ENCODE measurements at places on chromosomes 12 and 14.

- no peak for DNase-seq
Observed at GRCh38 chr12:54161481-54162437, 27.0 kb downstream of the SMUG1 start.

DNA sequence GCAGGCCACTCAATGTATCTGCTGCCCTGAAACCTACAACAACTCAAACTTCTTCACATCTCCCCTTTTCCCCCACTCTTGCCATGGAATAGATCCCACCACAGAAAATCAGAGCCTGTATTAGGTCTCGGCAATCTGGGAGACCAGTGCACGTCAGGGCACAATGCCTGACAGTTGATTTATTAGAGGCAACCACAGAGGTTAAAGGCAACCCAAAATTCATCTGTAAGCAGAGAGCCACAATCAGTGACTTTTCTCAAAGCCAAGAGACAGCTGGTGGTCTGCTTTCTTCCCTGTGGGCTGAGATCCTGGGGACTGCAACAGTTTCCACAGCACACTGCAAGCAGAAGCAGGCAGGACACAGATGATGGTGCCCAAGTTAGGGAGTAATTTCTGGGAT is 169.0 kb upstream of the NTF3 start:
- no peak for DNase-seq

DNA sequence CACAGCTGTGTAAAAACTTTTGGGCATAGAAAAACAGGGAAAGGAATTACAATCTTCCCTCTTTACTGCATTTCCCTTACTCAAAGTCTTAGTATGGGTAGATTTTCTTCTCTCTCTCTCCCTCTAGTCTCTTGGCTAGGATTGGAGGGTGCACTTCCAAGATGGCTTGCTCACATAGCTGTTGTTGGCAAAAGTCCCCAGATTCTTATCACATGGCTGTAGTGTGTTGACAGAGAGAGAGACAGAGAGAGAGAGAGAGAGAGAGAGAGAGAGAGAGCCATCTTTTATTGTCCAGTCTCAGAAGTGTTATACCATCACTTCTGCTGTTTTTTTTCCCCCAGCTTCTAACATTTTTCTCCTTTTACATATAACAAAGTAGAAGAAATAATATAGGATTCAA is 6.3 kb upstream of the OR4E2 start:
- DNase-seq: no peak

GRCh38 chr14:23468704-23469126 is 788 bp upstream of the NGDN start:
- no peak for DNase-seq

- no peak for DNase-seq
Observed at GRCh38 chr12:111823891-111824290, 18.1 kb upstream of the MAPKAPK5 start.

- DNase-seq: no peak
Observed at GRCh38 chr14:91108941-91109611, 4.8 kb upstream of the DGLUCY start.

GRCh38 chr12:2259369-2259768 is 206.6 kb downstream of the CACNA1C start:
- no peak for DNase-seq

DNA sequence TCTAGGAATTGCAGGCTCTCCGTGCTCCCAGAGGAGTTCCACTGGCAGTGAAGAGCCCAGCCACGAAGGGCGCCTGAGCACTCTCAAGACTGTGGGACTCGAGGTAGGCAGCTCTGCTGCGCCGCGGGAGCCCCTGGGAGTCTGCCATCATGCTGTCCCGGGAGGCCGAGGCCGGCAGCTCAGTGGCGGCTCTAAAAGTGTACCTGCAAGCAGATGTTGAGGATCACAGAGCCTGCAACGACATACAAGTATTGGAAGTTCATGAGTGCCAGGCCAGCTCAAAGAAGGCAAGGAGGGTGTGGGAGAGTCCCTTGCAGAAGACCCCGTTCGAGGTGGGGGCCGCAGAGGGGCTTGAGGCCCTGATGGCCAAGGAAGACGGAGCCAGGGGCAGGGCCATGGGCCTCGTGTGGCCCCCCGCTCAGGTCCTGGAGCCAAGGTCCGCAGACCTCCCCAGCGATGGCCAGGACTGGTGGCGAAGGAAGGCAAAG is 62.7 kb downstream of the MUCL1 start:
- DNase-seq: no peak

DNA sequence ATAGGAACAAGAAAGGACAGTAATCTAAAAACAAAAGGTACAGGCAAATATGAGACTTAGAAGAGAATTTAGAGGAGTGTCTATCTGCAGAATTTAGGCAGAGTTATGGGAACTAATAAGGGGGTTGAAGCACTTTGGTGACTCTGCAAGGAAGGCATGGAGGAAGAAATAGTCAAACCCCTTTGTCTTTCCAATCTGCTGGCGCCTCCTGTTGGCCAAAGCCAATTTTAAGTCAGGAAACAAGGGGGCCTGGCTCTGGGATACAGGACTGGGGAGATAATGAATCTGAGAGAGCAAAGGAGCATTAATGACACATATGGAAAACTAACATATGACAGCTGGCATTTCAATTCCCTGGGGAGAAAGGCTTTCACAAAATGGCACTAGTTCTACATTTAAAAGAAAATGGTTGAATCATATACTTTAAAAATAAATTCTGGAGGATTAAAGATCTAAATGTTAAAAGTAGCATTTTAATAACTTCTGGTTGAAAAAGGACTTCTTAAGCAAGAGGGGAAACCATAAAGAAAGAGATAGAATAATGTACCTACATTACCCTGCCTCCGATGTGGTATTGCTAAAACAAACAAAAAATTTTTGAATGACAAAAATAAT is 48.5 kb upstream of the CSRP2 start:
- no peak for DNase-seq

- no peak for DNase-seq
Observed at GRCh38 chr12:79706156-79706555, 15.4 kb upstream of the PAWR start.

DNA sequence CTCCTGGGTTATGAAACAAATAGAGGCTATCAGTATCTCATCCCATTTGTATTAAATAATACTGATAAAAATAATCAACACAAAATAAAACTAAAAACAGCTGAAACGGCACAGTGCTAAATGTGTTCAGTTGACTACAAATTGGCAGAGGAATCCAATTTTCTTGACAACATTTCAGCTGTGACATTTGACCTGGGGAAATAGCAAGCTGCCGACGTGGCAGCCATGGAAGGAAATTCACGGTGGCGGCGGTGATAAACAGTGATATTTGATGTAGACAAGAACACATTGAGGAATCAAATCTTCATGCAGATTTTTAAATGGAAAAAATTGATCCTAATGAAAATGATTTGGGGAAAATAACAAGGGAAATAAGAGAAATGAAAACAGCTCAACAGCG is 159.1 kb upstream of the RTL1 start:
- no peak for DNase-seq

DNA sequence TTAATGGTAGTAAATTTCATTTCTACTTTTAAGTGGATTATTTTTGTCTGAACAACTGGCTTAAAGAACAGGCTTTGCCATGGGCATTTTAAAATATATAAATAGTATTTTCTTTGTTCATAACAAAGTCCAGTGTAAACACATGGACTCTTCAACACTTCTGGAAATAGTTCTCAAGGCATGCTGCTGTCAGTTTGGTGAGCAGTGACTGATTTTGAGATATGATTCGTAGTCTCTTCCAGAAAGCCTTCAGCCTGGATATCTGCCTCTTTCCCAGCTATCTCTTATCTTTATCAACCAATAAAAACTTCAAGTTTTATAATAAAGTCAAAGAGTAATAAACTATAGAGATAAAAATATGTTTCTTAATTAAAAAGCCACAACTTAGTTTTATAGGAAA is 110.7 kb downstream of the NAV3 start:
- DNase-seq: no peak

Measured in activated gamma-delta T cell treated with anti-CD3 and anti-CD28 coated beads, Interleukin-2, amount 50 U/mL, for 16 hours (primary cell).